NCI-H2081 (cell line): ENCODE measurements at places on chromosomes 6 and 20.

- DNase-seq, result peak; percentile 86
Measured at GRCh38 chr6:21003780-21004541, 469.7 kb downstream of the CDKAL1 start.

GRCh38 chr6:3754776-3755175 is 3.3 kb upstream of the PXDC1 start:
- DNase-seq, result no peak

GRCh38 chr6:43873806-43874714 is 104.0 kb downstream of the VEGFA start:
- peak; percentile 79 for DNase-seq

DNA sequence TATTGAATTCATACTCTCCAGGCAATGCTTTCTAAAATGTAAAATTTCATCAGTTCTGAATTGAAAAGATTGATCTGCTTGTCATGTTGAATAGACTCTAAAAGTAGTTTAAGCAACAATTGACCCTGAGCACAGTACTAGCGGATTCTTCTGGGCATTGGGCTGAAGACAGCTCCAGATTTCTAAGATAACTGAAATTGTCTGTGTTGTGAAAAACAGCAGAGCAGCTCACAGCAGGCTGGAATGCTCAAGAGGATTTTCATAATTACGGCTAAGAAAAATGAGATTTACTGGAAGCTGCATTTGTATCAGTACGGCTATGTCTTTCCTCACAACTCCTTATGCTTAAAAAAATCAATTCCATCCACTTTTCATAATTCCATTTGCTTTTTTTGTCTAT is 373.7 kb downstream of the HACE1 start:
- no peak for DNase-seq

GRCh38 chr6:22656706-22657351 is 87.5 kb downstream of the HDGFL1 start:
- DNase-seq, result no peak

DNA sequence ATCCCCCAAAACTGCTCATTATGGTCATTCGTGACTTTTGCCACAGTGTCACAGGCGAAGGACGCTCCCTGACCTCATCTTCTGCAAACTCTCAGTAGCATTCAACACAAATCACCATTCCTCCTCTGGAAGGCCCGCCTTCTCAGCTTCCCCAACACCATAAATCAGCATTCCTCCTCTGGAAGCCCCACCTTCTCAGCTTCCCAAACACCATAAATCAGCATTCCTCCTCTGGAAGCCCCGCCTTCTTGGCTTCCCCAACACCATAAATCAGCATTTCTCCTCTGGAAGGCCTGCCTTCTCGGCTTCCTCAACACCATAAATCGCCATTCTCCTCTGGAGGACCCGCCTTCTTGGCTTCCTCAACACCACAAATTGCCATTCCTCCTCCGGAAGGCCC is 288.0 kb upstream of the AGPAT4 start:
- DNase-seq, result no peak

GRCh38 chr6:112879920-112880413 is 532.8 kb downstream of the RFPL4B start:
- DNase-seq, result no peak

GRCh38 chr6:142821860-142822259 is 123.1 kb downstream of the HIVEP2 start:
- DNase-seq, result no peak

DNA sequence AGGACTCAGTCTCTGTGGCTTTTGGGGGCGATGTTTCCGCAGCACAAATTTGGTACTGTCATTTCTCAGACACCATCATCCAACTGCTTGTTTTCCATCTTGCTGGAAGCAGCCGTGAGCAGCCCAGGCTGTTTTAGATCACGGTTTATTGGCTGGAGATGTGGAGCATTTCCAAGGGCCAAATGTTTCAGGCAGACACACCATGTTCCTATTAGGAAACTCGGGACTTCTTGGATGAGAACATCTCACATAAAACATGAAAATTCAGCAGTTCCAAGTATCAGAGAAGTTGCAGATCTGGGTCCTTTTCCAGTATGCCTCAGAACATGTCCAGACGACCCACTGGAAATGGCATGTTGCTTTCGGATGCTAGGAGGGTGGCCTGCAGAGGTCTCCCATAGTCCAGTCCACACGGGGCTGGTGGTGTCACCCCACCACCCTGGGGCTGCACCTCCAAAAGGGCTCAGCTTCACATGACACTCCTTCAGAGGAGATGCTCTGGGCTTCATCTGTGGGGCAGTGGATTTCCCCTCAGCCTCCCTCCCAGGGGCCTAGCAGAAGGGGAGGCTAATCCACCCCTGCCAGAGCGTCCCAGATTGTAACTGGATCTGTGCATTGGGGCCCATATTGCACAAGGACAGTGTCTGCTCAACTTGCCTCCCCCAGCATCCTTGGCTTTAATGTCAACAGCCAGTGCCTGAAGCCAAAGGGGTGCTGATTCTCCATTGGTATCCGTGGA is 176.3 kb downstream of the SCP2D1 start:
- no peak for DNase-seq

- DNase-seq, result no peak
Measured at GRCh38 chr6:15530411-15530810, 132.4 kb downstream of the DTNBP1 start.

- peak; percentile 51 for DNase-seq
Measured at GRCh38 chr6:28922821-28923317, 916 bp downstream of the TRIM27 start.

DNA sequence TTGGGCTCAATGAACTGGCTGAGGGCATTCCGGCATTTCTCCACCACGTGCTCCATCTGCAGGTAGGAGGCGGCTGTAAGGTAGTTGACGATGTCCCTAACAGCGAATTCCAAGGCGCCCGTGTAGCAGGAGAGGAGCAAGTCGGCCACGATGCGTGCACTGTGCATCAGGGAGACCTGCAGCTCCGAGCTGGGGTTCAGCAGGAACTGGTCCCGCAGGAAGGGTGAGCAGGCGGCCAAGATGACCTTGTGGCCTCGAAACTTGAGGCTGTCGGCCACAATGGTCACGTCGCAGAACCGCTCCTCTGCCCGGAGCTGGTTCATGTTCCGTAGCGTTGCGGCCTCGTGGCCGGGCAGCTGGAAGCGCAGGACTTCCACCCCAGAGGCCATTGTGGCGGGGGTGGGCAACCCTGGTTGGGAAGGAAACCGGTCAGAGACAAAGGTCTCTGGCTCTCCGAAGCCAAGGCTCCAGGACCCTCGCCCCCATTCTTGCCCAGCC is 920 bp downstream of the ZBTB12 start:
- DNase-seq, result peak; percentile 2

- no peak for DNase-seq
Measured at GRCh38 chr6:56115715-56116114, 131.7 kb downstream of the COL21A1 start.

DNA sequence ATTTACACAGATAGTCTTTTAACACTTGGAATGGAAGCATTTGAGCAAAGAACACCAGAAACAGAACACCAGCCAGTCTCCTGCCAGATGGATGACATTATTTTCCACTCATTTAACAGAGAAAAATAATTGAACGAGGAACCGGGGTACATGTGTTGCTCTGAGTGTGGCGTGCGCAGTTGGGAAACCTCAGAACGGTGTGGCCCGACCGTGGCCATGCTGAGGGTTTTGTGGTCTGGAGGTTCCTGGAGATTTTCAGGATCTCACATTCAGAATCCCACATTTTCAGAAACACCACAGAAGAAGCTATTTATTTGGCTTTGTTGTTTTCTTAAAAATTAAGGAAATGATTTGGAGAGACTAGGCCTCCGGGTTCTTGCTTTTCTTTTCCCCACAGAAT is 126.9 kb upstream of the QKI start:
- DNase-seq, result no peak

GRCh38 chr6:143559051-143559660 is 47.6 kb upstream of the FUCA2 start:
- DNase-seq, result no peak

DNA sequence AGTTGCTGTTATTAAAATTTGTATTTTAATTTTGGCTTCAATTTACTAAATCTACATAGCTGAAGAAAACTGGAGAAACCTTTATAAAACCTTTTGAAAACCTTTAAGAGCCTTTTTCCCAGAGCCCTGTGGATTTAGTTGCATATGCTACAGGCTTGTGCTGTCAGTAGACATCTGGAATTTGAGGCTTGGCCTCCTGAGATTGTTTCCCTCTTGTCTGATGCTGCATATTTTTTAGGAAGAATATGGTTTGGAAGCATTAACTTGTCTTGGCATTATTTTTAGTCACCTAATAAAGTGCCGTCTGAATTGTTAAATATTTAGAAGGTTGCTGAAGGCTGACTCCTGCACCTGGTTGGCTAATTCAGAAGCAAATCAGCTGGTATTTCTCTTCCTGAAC is 369.4 kb downstream of the UTRN start:
- no peak for DNase-seq

DNA sequence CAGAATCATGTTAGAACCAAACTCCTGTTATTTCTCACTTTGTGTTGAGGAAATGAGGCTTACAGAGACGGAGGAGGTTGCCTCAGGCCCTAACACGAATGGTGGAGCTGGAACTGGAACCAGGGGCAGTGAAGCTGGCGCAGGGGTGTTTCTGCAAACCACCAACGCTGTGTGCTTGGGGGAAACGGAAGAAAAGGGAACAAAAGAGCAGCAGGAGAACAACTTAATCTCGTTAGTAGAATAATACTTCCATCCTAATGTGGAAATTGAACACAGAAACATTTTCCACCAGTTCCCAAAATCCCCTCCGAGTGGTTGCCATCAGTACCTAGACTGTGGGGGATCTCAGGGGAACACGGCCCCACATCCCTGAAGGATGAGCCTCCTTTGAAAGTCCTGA is 103.4 kb upstream of the FRMD1 start:
- no peak for DNase-seq

DNA sequence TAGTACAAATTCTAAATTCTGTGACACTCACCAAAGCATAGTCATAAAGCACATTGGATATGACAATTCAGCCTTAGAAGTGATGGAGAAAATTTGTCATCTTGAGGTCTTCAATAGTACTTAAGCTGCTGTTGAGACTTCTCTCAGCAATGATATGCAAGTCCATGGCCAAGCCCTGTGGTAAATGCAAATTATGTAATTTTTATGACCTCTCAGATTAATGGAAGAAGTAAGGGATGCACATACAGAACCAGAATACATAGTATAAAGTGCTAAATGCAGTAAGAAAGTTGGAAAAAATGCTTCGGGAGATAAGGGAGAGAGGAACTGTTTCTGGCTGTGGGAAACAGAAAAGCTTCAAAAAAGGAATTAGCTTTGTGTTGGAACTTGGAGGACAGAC is 700.7 kb downstream of the RNF144B start:
- no peak for DNase-seq

DNA sequence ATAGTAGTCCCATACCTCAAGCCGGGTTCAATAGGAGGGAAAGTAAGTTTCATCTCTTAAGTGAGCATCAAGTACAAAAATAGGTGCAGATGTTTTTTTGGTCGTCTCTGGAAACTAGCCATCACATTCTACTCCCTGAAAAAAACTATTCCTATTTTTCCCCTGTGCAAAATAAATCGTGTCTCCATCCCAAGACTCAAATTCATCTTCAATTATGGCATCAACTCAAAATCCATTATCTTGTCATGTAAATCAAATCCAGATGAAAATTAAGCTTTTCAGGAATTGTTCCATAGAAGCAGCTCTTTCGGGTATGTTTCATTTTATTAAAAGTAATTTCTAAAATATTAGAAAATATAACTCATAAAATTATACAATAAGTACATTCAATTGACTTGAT is 1368.4 kb downstream of the GRIK2 start:
- DNase-seq, result no peak

DNA sequence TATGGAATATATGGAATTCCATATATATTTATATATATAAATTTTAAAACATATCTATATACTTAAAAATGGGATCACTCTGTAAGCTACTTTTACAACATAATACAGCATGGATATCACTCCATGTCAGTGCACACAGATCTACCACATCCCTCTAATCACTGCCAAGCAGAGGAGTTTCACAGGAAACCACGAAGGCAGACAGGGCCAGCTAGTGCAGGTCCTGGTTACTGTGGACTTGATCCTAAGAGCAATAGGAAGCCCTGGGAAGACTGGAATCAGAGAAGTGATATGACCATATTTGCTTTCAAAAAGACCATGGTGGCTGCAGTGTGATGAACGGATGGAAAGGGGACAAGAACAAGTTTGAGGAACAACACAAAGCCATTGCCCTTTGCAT is 40.0 kb upstream of the NRN1 start:
- DNase-seq, result no peak

- DNase-seq, result no peak
Measured at GRCh38 chr6:35663447-35664235, 25.1 kb downstream of the FKBP5 start.
